Stimulated activated CD4-positive, alpha-beta T cell treated with anti-CD3 and anti-CD28 coated beads, Interleukin-1b, Interleukin-23, amount 100 ng/mL, for 1 hour (primary cell): ENCODE measurements at places on chromosomes 4 and X.

GRCh38 chr4:99473131-99473530 is 37.7 kb upstream of the C4orf17 start:
- no peak for DNase-seq

DNA sequence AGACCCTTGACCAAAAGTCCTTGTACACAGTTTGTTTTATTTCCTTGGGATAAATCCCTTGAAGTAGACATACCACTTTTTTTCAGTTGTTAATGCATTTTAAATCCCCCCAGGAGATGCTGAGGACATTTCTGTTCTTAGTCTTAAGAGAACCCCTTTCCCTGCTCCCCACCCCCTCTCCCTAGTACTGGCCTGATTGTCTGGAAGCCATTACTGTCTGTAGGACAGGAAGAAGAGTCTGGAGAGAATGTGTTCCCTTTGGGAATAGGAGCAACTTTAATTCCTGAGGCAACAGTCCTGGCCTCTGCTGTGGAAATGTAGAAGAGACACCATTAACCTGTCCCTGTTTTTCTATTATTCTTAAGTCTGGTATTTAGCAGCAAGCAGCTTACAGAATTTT is 52.3 kb upstream of the TMEM131L start:
- DNase-seq: no peak

DNA sequence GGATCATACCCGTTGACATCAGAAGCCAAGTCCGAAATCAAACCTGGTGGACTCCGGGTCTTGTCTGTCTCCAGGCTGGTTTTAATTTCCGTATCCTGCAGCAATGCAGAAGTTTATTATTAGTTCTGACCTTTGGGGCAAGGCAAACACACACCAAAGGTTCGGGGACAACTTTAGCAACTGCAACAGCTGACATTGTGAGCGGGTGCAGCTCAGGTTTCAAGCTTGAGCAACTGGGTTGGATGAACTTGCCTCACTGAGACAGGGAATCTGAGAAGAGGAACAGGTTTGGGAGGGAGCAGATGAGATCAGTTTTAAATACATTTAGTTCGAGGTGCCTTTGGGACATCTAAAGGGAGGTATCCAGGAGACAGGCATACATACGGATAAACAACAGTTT is 110.7 kb downstream of the GNL3L start:
- no peak for DNase-seq

DNA sequence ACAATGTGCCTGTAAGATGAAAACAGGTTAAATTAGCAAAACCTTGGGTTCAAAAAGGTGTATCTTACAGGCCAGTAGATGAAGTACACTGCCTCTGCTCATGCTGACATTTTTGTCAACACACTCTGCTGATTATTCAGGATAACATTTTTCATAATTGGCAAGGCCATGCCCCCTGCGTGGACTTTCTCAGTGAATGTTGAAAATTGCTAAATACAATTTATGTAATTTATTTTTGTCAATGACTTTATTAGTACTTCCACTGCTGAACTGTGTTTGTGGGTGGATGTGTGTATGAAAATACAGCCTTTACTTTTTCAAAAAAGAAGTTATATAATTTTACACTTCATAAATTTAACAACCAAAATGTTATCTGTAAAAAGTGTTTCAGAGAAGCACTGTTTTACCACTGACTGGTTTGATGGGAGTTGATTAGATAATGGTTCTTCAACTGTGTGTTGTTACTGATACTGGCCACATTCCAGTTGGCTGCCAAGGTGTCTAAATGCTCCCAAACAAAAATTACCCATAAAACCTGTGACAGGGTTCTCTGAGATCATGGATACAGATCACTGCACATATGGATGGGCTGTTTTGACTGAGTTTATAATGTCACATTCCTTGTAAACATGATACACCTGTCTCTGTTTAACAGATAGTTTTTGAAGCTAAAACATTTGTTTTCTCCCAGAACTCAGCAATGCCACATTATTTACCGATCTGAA is 151.9 kb upstream of the SLC7A11 start:
- no peak for DNase-seq

DNA sequence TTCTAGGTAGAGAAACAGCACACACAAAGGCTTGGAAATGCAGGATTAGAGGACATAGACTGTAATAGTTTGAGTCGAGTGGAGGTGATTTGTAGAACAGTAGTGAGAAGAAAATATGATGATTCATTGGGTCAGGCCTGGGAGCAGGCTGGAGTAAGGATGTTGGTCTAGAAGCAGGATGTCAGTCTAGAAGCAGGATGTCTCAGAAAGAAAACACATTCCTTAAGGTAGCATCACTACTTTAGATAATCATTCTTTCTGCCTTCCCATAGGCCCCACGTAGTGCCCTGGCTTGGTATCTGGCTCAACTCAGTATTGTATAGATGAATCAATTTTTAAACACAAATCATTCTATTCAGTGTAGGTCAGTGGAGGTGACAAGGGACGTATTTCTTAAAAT is 11.2 kb upstream of the DACH2 start:
- DNase-seq: no peak

DNA sequence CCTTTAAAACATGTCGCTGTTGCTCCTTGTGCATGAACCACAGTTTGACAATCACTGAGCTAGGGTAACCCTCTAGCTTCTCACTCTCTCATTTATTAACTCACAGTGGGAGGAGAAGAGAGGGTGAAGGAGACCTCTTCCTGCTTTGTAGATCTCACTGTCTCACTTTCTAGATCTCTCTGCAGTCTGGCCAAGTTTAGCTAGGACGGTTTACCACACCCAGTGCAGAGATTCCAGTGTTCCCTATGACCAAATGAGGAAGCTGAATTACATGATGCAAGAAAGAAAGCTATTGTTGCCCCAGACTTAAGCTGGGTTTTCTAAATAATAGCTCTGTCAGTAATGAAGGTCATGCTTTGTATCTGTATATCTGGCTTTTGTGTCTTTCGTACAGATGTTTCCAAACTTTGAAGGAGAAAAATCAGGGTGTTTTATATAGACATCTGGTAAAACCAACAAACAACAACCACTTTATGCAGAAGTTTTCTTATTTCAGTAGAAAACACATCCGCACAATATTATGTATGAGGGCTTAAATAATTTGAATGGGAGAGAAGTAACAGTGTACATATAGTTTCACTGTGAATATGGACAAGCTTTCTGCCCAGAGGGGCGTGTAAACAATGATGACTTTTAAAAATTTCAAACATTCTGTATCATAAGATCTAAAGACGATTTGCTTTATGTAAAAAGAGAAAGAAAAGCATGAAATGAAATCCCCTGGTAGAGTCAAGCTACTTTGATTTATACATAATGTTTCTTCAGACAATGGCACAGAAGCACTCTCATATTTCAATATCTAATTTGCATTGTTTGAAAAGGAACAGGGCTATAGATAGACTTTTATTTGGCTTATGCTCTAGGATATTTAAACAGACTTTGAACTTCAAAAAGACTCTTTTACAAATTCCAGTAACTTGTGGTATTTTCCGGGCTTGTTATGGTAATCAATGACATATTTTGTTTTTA is 582.3 kb downstream of the FSTL5 start:
- no peak for DNase-seq

- no peak for DNase-seq
Measured at GRCh38 chr4:125316401-125316790, 1.6 kb downstream of the FAT4 start.

DNA sequence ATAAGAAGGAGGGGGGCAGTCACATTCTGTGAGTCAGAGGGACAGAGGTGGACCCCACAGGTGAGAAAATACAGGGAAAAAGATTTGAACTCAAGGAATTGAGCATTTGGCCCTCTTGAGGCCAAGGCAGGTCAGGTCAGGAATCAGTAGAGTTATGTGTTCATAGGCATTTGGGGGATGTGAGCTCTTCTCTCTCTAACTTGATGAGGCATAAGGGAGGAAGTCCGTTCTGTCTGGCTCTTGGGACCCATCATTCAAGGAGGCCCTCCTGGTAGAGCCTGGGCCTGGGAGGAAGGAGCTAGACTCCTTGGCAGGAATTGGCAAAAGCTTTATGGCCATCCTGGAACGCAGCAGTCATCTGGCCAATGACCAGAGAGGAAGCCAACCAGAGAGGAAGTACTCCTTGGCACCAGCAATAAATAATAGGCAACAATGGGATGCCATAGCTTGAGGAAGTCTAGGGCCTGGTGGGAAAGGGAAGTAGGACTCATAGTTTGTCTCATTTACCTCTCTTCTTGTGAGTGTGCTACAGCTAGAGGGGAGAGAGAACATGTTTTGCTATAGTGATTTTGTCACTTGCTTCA is 53.0 kb downstream of the MSN start:
- DNase-seq: no peak

- DNase-seq: no peak
Measured at GRCh38 chrX:46961097-46961496, 48.9 kb downstream of the JADE3 start.

- no peak for DNase-seq
Measured at GRCh38 chr4:10721616-10722015, 37.0 kb upstream of the CLNK start.

DNA sequence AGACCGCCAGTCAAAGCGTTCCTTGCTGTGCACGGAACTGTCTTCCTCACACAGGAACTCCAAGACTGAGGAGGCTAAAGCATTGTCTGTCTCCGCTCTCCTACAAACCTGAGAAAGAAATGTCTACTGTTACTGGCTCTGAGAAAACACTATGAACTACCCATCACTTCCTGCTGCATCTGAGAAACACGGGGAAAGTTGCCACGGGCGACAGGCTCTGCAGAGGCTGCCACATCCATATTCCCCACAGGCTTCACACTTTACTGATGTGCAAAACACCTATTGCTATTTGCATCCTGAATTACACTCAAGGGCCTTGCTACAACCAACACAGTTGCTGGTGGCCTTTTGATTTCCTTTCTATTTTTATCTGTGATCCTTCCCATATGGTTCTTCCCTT is 59.0 kb downstream of the AFAP1 start:
- no peak for DNase-seq

DNA sequence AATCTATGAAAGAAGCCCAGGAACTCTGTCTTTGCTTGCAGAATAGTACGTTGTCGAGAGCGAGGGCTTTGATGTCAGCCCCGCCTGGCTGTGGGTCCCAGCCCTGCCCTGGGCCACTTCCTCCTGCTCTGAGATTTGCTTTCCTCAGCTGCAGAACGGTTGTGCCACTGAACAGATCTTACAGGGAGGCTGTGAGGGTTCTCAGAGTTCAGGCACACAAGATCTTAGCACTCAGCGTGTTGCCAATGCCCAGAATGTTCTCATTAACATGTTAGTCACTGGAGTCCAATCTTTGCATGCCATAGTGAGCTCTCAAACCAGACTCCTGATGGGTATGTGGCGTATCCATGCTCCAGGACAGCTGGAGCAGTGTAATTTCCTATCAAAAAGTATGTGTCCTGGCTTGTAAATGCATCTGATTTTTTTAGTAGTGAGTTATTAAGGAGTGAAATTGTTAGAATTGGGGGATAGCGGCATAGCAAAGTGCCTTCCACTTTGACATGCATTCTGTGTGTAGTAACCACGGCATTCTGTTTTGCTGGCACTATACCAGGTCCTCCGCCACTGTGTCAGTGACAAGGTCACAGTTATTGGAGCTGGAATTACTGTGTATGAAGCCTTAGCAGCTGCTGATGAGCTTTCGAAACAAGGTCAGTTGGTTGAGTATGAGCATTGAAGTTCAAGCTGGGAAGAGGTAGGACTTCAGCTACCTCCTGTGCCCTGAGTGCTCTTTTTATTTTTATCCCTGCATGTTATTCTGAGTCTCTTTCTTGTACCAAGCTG is 31.6 kb downstream of the TKTL1 start:
- no peak for DNase-seq

- DNase-seq: no peak
Measured at GRCh38 chr4:1221155-1221870, 27.6 kb downstream of the CTBP1 start.

GRCh38 chr4:35066406-35066805 is 1177.9 kb downstream of the ARAP2 start:
- DNase-seq: no peak

DNA sequence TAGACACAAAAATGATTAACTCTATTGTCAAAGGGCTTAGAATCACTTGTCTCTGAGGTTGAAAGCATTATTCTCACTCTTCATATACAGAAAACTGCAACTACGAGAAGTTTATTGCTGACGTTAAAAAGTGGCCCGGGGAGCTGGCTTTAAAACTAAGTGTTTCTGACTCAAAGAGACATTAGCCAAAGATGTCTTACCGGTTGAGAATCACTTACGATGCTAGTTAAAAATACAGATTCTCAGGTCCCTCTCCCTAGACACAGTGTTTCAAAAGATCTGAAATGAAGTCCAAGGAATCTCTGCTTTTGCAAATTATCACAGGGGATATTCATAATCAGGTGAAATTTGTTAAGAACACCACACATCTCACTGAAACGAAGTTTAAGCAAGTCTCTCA is 1.2 kb downstream of the GNPDA2 start:
- no peak for DNase-seq

DNA sequence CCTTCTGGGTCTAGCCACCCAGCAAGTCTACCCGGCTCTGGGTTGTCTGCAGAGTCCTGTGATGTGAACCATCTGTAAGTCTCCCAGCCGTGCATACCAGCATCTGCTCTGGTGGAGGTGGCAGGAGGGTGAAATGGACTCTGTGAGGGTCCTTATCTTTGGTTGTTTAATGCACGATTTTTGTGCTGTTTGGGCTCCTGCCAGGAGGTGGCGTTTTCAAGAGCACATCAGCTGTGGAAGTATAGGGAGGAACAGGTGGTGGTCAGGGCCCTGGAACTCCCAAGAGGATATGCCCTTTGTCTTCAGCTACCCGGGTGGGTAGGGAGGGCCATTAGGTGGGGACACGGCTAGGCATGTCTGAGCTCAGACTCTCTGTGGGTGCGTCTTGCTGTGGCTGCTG is 66.5 kb upstream of the ZFP42 start:
- no peak for DNase-seq

GRCh38 chr4:140247237-140247636 is 93.3 kb upstream of the MAML3 start:
- no peak for DNase-seq

DNA sequence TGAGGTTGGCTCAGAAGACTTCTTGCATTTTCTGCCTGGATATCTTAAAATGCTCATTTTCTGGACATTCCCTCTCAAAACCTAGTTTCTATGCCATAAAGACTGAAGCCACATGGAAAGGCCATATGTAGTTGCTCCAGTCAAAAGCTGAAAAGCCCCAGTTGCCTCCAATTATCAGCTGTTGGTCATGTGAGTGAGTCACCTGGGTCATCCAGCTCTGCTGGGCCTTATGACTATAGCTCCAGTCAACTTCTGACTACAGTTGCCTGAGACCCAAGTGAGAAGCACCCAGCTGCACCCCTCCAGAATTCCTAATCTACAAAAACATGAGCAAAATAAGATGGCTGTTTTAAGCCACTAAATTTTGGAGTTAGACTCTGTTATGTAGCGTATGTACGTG is 41.9 kb downstream of the HELQ start:
- DNase-seq: no peak

GRCh38 chrX:26253526-26253925 is 37.6 kb downstream of the MAGEB5 start:
- no peak for DNase-seq
